ENCODE measurements at places on chromosomes 7 and 10.

GRCh38 chr10:18473424-18474117, 177.8 kb downstream of the NSUN6 start:
- no peak for DNase-seq

- no peak for DNase-seq
Measured at GRCh38 chr10:46527241-46527811, 29.1 kb downstream of the GPRIN2 start.

DNA sequence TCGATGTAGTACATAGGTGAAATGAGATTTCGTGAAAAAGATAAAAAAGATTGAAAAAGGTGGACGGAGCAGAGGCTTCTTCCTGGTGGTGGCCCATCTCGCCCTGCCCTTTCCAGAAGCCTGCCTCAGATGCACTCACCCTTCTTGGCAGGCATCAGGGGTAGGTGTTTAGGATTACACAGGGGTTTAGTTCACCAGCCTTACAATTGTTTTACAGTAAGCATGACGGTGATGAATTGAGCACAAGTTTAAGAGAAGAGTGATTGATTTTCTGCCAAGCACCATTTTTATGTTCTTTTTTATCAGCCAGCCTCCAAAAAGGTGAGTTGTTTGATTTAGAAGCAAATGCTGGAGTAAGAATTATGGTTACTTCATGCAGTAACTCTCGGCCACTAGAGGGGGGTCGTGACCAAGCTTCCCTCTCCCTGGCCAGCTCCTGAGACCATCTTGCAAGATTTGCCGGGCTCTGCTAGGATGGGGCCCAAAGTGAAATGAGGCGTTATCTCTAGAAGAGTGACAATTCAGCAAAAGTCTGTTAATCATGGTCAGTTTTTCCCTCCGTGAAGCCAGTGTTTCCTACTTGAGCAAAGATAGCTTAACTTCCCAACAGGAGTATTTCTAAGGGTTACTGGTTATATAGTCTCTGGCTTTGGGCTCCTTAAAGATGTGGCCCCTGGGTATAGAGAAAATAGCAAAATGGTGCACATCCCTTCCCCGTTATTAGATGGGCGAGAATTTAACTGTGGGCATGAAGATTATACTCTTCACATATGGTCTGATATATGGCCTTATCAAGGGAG, 228.8 kb downstream of the BMPER start:
- DNase-seq, result no peak

DNA sequence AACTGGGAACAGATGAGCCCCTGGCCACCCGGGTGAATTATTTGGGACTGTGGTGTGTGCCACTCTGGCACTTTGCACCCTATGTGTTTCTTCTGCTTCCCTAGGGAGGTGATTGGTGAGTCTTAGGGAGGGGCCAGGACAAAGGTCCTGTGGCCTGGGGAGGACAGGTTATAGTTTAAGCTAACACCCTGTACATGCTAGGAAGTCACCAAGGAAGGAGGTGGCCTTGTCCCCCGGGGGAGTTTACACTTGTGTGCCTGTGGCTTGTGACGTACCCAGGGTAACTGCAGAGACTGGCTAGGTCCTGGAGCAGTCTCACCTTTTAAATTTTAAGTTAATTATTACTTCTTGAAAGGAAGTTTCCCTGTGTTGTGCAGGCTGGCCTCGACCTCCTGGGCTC, 196.2 kb downstream of the BAMBI start:
- DNase-seq, result no peak

DNA sequence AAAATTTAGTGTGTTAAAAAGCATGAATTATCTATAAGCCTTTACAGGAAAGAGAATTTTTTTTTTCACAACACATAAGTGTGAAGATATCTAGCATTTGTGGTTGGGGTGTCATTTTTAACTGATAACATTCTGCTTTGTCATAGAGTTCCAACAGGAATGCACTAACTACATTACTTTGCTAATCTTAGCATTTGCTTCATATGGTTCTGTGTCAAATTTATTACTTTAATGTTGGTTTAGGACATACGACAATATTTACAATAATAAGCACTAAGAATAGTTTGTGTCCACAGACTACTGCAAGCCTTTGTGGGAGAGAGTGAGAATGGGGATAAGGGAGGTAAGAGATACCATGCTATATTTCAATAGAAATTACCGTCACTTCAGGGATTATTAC, 40.6 kb upstream of the MAGI2 start:
- no peak for DNase-seq

DNA sequence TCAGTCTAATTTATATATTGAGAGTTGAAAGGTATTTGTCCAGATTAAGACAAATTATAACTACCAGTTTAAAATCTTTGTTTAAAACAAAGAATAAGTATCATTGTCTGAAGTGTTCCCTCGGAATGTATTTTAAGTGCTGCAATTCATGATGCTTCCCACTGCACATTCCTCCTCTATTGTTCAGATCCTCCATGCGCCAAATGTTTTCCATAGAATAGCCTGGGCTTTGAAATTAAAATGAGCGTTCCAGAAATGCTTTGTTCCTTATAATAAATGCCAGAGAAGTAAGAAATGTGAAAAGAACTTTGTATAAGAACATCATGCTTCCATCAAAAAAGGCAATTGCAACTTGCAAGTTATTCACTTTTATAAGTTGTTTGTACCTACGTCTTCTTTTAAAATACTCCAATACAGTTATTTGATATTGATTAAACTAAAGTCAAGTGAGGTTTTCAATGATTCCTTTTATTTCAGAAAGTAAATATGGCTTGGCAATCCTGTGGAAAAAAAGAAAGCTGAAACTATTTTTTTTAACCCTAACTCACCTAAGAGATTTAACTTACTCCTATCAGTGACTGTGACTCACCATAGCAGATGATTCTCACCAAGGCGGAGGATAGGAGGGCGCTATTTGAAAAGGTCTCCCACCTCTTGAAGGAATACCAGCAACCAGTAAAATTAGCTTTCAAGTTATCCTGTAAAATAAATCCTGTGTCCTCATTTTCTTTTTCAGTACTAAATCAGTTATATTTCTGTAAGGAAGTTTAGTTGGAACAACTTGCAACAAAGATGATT, 85.8 kb downstream of the CTNNA3 start:
- DNase-seq, result no peak

DNA sequence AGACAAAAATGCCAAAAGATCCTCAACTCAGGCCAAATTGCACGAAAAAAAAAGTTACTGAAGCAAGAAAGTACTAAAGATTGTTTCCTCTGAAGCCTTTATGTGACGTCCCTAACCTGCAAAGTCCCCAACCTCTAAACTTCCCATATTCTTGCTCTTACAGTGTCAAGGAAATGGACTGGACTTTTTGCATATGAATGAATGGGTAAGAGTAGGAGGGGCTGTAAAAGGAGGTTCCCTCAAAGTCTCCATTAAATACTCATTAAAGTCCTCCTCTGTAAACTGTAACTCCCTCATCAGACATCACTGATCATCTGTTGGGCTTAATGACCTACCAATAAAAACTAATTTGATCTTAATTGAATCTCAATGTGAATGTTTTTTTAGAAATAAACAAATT, 164.8 kb upstream of the STEAP1 start:
- no peak for DNase-seq

DNA sequence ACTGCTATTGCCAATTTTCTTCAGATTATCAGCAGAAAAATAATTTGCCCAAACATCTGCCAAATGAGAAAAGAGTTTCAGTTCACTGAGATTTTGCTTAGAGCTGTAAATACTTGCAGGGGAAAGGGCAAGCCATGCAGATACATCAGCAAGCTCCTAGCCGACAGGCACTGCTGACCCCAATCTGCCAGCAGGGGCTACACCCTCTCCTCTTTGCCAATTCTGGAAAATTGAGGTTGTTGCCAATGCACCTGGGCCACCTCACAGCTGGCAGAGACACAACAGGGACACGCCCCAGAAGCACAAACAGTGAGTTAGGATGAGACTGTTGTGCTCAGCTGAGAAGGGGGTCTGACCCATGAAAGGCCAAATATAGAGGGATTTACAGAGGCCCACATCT, 129.5 kb upstream of the MYO3A start:
- no peak for DNase-seq

DNA sequence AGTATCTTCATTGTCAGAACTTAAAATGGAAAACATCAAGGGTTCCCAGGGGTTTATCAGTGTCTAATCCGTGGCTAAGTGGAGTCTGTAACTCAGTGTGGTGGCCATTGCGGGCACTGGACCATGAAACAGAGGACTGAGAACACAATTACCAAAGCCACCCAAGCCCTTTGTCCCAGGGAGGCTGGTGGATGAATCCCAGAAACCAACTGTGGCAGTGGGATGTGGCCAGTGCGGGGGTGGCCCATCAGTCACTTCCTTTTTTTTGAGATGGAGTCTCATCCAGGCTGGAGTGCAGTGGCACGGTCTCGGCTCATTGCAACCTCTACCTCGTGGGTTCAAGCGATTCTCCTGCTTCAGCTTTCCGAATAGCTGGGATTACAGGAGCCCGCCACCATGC, 61.8 kb downstream of the TACC2 start:
- no peak for DNase-seq

GRCh38 chr7:46281071-46281470, 360.0 kb upstream of the IGFBP3 start:
- DNase-seq, result no peak

- no peak for DNase-seq
Measured at GRCh38 chr7:157461573-157462418, 125.0 kb downstream of the DNAJB6 start.

- no peak for DNase-seq
Measured at GRCh38 chr10:97065686-97066660, 119.8 kb downstream of the SLIT1 start.

GRCh38 chr10:99852481-99853213, 70.2 kb downstream of the ABCC2 start:
- no peak for DNase-seq

DNA sequence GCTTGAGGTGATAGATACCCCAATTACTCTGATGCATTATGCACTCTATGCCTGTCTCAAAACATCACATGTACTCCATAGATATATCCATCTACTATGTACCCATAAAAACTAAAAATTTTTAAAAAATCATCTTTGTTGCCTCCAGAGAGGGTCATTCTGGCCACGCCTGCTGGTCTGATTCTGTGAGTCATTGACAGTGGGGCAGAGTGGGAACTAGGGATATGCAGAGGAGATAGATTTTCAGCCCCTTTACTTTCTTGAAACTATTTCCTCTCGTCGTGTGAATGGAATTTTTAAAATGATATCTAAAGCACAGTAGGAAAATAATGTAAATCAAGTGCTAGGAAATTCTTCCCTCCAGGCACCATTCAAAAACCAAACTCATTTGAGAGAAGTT, 715.0 kb upstream of the NRP1 start:
- no peak for DNase-seq

GRCh38 chr7:47314728-47315607, 266.9 kb downstream of the TNS3 start:
- no peak for DNase-seq

DNA sequence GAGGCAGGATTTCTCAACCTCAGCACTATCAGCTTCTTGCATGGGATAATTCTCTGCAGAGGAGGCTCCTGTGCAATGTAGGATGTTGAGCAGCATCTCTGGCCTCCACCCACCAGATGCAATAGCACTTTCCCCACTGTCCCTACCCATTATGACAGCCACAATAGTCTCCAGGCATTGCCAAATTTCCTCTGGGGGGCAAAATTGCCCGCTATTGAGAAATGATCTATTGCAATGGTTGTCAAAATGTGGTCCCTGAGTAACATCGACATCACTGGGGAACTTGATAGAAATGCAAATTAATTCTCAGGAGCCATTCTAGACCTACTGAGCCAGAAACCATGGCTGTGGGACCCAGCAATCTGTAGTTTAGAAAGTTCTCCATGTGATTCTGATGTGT, 7.0 kb downstream of the KCNK18 start:
- DNase-seq, result no peak

DNA sequence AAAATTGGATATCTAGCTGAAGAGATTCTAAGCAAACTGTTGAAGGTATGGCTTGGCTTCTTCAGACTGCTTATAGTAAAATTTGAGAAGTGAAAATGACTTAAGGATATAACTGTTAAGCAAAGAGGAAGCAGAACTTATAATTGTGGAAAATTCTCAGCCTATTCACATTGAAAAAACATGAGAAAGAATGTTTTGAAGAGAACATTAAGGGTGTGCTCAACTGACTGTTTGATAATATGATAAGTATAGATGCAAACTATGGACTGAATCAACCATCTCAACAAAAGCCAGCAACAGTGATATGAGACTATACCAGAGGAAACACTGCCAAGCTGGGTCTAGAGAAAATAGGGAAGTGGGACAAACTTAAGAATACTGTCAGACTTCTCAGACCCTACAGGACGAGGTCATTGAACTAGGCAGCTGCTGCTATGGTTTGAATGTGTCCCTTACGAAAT, 133.1 kb upstream of the PPP1R3A start:
- DNase-seq, result no peak

DNA sequence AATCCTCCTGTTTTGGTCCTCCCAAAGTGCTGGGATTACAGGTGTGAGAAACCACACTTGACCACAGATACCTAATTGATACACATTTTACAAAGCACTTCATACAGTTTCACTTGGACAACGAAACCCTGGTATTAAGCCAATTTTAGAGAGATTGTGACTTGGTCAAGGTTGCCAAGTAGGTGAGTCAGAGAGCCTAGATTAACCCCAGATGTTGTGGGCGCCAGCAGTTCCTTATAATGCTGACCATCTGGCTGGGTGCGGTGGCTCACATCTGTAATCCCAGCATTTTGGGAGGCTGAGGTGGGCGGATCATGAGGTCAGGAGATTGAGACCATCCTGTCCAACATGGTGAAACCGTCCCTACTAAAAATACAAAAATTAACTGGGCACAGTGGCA, 4.9 kb upstream of the PHKG1 start:
- DNase-seq, result no peak

GRCh38 chr7:97096037-97096436, 21.5 kb upstream of the SDHAF3 start:
- no peak for DNase-seq

GRCh38 chr10:119292968-119293760, 85.8 kb downstream of the GRK5 start:
- no peak for DNase-seq

GRCh38 chr7:54330216-54330800, 211.9 kb upstream of the VSTM2A start:
- DNase-seq, result no peak

- DNase-seq, result no peak
Measured at GRCh38 chr10:96646301-96646700, 59.5 kb upstream of the TM9SF3 start.

DNA sequence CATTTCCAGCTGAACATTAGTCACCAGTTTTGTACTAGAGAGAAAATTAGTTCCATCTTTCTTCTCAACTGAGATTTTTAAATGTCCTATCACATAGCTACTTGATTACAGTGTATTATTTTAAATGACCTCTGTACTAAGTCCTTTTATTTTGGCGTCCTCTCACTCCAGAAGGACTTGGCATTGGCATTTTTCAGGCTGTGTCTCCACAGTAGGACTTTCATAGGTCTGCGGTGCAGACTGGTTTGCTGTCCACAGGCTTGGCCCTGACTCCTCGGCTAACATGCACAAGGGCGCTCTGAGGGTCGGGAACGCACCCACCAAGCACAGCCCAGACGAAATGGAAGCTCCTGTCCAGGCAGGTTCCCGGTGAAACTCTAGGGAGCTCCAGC, 6.5 kb downstream of the PTPRE start:
- no peak for DNase-seq

- no peak for DNase-seq
Measured at GRCh38 chr7:26989897-26990670, 105.7 kb downstream of the HOXA1 start.

All from activated T-cell treated with anti-CD3 and anti-CD28 coated beads for 4 hours (primary cell).